ENCODE measurements at places on chromosomes 4 and X.

- DNase-seq, result no peak
Observed at GRCh38 chrX:131331152-131331551, 42.0 kb upstream of the IGSF1 start.

- DNase-seq, result no peak
Observed at GRCh38 chr4:70196857-70197256, 1.3 kb downstream of the ODAM start.

- no peak for DNase-seq
Observed at GRCh38 chrX:96002431-96002830, 682.2 kb upstream of the DIAPH2 start.

DNA sequence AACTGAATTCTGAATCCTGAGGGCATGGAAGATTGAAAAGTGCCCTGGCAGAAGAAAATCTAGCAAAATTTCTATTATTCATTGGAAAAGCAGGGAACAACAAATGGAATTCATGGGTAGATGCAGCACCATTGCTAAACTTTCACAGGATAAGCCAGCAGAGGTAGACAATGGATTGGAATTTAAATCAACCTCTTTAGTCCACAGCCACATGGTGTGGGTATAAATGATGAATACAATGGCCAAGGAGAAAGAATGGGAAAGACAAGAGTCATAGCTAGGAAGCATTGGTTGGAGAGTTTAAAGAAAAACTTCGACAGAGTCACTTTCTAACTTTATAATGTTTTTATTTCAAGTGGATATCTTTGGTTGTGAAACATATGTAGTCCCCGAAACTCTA, 332.8 kb upstream of the PUDP start:
- no peak for DNase-seq

- DNase-seq, result peak; percentile 23
Observed at GRCh38 chr4:140675599-140676231, 80.5 kb downstream of the TBC1D9 start.

GRCh38 chrX:100593581-100593980, 8.8 kb downstream of the TNMD start:
- no peak for DNase-seq

DNA sequence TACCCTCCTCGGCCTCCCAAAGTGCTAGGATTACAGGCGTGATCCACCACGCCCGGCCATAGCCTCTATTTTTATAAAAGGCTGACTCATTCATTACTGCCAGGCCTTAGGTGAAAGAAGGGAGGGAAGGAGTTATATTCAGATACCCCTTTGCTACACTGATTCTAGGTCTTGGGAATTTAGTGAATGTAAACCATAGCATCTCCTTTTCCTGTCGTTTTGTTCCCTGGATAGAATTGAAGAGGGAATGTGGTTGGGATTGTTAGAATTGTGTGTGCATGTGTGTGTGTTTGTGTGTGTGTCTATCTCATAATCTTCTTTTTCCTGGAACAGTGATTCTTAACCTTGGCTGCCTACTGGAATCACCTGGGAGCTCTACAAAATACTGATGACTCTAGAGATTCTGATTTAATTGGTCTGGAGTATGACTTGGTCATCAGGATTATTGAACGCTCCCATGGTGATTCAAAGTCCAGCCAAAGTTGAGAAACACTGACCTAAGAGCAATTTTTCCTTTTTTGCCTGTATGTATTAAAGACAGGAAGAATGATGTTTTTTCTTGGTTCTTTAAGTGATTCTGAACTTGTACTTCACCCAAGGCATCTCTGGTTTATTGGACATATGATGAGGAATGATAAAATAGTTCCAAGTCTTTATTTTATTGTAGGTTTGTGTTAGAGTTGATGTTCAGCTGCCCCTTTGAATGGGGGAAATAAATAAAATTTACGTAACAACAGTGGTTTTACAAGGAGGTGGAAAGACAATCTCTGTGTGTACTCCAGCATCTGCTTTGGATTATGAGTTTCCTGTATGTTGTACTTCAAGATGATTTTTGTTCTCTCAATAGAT, 37.0 kb downstream of the NAP1L5 start:
- DNase-seq, result peak; percentile 75

- DNase-seq, result peak; percentile 95
Observed at GRCh38 chr4:99300934-99301333, 10.1 kb upstream of the ADH1A start.

GRCh38 chr4:15776871-15777648, 1.1 kb upstream of the CD38 start:
- DNase-seq, result no peak

GRCh38 chr4:182063651-182064050, 179.6 kb upstream of the TENM3 start:
- DNase-seq, result peak; percentile 21

GRCh38 chr4:54095110-54095825, 4.7 kb upstream of the GSX2 start:
- no peak for DNase-seq

GRCh38 chr4:42104521-42104920, 47.9 kb downstream of the BEND4 start:
- peak; percentile 32 for DNase-seq

DNA sequence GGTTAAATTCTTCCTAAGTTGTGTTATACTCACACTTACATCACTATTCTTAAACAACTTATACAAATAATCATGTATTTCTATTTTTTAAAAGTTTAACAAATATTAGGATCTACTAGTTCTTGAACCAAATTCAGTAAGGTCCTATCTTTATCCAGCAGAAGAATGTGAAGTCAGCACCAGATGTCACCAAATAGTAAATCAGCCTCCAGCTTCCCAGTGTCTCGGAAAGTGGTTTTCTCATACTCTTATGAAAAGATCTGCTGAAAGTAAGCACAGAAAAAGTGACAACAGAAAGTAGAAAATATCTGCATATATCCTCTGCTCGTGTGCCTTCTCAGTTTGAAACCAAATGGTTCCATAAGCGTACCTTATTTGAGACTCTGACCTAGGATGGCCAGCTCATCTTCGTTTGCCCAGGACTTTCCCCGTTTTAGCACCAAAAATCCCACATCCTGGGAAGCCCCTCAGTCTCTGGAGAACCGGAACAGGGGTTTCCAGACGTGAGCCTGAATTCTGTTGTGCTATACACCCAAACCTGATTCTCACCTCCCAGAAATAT, 98.0 kb upstream of the DCLK2 start:
- no peak for DNase-seq

DNA sequence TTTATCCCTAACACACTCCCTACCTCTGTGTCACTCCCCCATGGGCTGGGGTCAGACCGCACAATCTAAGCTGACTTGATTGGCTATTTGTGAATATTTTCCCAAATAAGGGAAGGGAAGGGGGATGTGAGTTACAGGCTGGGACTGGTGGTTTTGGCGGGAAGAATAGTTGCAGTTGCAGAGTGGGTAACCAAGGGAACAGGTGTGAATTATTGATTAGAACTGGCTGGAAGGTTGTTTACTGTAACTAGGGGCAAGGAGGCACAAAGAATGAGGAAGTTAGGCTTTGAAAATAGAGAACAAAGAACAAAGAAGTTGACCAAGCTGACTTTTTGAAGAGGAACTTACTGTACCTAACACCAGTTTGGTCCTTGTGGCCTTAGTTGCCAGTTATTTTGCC, 88.0 kb upstream of the XAGE2 start:
- no peak for DNase-seq

DNA sequence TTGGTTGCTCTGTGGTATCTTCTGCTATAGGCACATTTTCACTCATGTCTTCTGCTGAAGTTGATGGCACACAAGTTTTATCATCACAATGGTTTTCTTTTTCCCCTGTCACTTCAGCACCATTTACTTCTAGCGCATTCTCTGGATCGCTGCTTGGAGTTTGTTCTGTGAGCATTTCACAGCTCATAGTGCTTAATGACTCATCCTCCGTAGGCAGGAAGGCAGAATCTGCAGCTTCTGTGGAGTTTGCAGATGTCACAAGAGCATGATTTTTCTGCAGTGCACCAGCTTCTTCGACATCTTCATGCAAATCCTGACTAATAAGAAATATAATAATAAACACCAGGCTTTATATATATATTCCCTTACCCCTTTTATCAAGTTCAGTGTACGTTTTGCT, 83.6 kb downstream of the CHM start:
- DNase-seq, result peak; percentile 75

- DNase-seq, result no peak
Observed at GRCh38 chrX:82711457-82711856, 796.6 kb upstream of the POU3F4 start.

GRCh38 chr4:182018691-182019090, 224.5 kb upstream of the TENM3 start:
- no peak for DNase-seq

- DNase-seq, result peak; percentile 7
Observed at GRCh38 chrX:107827030-107827831, 1.6 kb downstream of the MID2 start.

GRCh38 chr4:182133033-182133432, 110.2 kb upstream of the TENM3 start:
- DNase-seq, result peak; percentile 18

DNA sequence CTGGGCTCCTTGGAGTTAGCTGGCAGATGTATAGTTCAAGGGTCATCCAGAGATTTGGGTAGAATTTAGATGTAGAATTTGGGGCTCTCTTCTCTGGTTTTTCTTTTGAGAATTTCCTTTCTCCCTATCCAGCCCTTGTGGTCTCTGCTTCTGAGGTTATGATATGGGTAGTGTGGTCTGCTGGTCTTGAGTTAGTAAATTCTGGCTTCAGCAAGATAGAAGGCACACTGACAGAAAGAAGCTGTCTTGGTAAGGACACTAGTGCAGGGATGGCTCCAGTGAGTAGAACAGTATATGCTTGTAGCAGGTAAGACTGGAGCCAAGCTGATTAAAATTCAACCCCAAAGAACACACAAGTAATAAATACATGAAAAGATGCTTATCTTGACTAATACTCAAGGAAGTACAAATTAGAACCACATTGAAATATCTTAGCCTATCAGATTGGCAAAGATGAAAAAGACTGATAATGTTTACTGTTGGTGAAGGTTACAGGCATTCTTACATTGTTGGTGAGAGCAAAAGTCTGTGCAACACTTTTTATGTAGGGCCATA, 2.1 kb upstream of the IL9R start:
- no peak for DNase-seq

DNA sequence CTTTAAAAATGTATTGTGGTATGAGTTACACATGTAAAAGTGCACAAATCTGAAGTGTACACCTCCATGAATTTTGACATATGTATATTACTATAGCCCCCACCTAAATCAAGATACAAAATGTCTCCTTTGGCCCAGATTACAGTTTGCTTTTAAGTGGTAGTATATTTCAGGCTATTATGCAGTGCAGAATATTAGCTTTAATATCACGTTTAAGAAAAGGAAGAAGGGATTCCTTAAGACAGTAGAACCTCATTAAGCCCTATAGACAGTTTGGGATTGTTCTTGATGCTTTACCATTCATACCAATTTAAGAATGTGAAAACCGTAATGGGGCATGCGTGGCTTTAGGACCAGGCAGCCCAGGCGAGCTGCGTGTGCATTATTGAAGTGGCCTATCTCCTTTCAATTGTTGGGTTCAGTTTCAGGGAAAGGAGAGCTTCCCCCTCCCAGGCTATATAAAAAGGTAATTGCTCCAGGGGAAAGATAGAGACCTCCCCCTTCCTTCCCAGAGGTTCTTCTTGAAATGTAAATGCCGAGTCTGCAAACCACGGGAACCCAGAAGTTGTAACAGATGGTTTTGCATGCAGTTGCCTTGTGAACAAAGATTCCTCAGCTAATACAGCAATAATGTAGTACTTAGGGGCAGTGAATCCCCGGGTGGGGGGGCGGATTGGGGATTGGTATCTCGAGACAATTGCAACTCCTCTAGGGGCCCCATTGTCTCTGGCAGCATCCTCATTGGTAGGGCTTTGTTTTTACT, 106.1 kb downstream of the UCHL1 start:
- no peak for DNase-seq

DNA sequence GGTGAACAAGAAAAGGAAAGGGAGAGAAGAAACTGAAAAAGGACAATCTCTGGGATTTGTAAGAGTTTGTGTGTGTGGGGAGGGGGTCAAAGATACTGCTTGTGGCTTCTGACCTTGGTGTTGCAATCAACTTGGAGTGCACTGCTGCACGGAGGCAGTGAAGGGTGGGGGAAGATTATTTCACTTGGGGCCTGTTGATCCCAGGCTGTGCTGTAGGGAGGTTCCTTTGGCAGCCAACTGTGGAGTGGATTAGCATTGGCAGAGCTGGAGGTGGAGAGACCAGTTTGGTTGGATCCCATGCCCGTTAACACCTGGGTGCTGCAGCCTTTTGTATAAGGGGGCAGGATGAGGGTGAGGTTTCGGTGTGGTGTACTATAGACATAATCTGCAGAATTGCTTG, 38.2 kb downstream of the AFF1 start:
- DNase-seq, result no peak

GRCh38 chrX:42176789-42177188, 253.4 kb upstream of the CASK start:
- DNase-seq, result no peak

GRCh38 chrX:78800114-78800513, 52.6 kb downstream of the LPAR4 start:
- DNase-seq, result no peak

DNA sequence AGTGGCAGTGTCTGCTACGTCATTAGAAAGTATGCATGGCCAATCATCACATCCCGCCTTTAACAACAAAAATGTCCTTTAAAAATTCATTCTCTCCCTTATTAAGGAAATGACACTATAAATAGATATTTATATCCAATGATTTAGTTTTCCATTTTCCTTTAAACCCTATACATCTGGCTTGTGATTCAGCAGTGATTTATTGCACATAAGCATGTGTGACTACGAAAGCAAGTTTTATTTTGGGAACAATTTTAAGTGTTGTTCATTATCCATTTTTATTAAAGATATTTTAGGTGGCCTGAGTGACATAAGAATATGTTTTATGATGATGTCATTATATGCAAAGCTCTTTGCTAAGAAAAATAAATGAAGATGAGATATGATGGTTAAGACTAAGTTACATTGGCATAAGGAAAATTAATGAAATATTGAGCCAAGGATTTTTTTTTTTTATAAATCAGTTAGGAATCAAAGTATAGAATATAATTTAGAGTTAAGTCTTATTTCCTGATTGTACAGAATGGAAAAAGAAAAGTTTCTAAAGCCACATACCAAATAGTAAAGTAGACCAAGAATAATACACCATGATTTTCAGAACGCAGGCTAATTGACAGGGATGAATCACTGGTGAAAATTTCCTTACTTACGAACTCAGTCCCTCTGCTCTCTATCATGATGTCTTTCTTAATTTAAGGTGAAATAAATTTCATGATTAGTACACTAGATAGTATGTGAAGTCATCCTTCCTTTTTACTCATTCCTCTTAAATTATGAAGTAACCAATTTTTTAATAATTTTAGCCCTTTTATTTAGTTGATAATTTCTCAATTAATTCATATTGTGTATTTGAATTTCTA, 822.4 kb downstream of the FAT4 start:
- DNase-seq, result peak; percentile 51

GRCh38 chrX:10597871-10598270, 22.5 kb downstream of the MID1 start:
- DNase-seq, result peak; percentile 61
